Stimulated activated CD8-positive, alpha-beta memory T cell treated with anti-CD3 and anti-CD28 coated beads, Interleukin-4, amount 100 ng/mL, for 24 hours (primary cell): ENCODE measurements at places on chromosomes 1 and 21.

GRCh38 chr1:195637539-195637938 lies 970.7 kb downstream of the KCNT2 start:
- no peak for DNase-seq

- no peak for DNase-seq
Observed at GRCh38 chr1:17909634-17910033, 154.5 kb downstream of the ACTL8 start.

GRCh38 chr1:101959456-101959855 lies 37.3 kb downstream of the OLFM3 start:
- DNase-seq, result no peak

- peak; percentile 94 for DNase-seq
Observed at GRCh38 chr1:43969746-43970466, at the start of gene DPH2. DPH2 (plus strand) TSS chr1:43970010; CDS start chr1:43970176, 166 bp downstream.

DNA sequence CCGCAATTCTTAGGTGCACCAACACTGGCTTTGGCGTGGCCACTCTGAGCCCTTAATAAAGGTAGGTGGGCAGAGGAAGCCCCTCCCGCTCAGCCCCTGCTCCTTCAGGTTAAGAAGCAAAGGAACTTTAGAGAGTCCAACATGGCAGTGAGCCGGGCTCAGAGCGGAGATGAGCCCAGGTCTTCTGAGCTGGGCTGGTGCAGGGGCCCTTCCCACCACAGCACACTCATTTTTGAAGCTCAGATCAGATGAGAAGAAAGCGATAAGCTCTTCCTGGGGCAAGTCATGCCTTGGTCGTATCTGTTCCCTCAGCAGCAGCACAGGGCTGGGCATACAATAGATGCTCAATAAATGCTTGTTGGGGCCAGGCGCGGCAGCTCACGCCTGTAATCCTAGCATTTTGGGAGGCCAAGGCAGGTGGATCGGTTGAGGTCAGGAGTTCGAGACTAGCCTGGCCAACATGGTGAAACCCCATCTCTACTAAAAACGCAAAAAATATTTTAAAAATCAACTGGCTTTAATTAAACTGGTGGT lies 51.1 kb upstream of the TARDBP start:
- DNase-seq, result no peak

GRCh38 chr1:9350013-9350908 lies 57.6 kb downstream of the SPSB1 start:
- no peak for DNase-seq

DNA sequence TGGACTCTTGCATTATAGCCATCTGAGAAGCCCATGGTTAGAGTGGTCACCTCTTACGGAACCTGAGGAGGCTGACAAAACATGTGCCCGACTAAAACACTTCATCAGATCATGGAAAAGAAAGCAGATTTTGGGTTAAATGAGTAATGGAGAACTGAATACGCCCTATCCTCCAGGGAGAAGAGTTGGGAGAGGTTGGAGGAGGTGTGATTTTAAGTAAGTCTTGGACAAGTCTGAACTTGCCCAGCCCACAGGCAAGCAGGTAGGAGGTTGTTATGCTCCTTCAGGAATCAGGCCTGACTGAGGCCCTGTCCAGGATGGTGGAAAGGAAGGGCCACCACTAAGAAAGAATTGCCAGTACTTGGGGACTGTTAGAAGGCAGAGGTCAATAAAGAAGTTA lies 255.8 kb downstream of the TGFB2 start:
- DNase-seq, result no peak

- DNase-seq, result no peak
Observed at GRCh38 chr1:243253926-243254232, 1.2 kb downstream of the CEP170 start.

DNA sequence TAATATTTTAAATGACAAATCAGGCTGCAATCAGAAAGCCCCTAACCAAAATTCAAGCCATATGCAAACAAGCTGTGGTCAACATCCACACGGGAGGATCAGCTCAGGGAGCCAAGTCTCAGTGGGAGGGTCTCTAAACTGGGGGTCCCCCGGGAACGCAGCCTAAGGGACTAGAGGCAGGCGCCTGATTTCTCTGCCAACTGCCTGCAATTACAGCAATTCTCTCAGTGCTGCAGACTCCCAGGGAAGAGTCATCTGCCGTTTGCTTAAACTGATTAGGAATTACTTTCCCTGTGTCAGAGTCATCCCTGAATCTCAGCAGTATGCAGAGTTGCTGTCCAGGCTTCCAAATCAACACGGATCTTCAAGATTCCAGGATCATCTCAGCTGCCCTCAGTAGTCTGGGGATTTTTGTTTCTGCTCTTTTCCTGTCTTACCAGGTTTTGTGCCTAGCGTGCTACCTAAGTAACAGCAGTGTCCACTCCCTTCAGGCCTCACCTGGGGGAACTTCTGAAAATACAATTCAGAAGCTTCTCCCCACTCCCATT lies 247.8 kb downstream of the RRAGC start:
- no peak for DNase-seq

DNA sequence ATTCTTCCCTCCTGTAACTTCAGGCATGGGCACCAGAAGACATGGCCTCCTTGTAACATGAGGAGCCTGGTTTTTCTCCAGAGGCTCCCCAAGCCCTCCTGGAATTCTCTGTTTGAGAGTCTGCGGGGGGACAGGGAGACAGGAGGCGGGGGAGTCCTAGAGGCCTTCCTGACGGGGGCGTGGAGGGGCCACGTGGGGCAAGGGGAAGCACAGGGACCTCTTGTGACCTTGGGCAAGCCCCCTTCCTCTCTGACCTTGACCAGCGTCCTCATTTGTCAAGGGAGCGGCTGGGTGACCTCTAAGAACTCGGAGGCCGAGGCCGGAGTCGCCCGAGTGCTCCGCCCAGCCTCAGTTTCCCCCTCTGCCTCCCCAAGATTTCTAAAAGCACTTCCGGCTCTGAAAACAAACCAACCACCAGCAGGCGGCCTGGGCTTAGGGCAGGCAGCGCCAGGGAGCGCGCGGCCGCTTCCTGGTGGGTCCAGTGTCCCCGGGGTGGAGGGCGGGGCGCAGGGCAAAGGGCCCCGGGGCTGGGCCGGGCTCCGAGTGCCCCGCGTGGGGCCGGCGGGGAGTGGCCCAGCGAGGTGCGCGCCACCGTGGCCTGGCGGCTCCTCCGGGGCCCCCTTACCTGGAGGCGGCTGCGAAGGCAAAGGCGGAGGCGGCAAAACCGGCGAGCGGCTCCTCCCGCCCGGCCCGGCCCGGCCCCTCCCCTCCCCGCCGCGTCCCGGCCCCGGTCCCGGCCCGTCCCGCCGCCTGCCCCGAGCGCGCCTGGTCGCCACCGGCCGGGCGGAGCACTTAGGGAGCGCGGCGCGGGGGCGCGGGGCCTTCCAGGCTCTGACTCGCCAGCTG lies at the start of gene TMCO4:
Gene TMCO4, minus strand, starts transcription at position 687 of the 846 bp plus-strand sequence. CDS start 19,158 bp downstream, outside the sequence.
- peak; percentile 42 for DNase-seq

DNA sequence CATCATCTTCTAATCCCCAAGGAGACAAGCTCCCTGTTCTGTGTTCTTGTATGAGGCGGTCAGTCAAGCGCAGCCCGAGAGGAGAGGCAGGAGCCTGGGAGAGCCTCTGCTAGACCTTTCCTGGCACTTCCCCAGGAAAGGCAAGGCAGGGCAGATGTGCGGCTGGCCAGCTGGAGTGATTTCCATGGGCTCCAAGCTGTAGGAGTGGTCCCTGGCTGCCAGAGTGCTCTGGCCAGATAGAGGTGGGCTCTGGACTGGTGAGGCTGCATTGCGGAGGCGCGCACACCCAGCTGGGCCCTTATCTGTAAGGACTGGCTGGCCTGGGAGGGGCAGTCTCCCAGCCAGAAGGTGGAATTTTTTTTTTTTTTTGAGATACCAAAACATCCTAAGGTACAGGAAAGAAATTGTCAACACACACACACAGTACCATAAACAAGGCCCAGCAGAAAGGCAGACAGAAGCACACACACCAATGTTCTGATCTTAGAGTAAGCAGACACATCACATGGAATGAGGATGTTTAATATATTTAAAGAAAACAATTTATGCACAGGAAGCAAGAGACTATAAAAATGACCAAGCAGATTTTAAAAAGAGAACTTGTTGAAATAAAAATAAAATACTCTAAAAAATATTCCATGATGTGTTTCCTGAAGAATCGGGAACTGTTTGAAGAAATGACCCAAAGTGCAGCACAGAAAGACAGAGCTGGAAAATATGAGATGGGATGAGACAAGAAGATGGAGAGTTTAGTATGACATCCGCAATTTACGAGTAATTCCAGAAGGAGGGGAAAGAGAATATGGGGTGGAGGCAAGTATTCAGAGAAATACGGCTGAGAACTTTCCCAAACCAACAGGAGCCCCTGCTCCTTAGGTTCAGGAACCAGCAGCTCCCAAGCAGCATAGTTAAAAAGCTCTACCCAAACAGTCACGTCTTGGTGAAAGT lies 13.4 kb downstream of the IBA57 start:
- DNase-seq, result no peak

- DNase-seq, result no peak
Observed at GRCh38 chr1:8025671-8026144, 401 bp downstream of the ERRFI1 start.

DNA sequence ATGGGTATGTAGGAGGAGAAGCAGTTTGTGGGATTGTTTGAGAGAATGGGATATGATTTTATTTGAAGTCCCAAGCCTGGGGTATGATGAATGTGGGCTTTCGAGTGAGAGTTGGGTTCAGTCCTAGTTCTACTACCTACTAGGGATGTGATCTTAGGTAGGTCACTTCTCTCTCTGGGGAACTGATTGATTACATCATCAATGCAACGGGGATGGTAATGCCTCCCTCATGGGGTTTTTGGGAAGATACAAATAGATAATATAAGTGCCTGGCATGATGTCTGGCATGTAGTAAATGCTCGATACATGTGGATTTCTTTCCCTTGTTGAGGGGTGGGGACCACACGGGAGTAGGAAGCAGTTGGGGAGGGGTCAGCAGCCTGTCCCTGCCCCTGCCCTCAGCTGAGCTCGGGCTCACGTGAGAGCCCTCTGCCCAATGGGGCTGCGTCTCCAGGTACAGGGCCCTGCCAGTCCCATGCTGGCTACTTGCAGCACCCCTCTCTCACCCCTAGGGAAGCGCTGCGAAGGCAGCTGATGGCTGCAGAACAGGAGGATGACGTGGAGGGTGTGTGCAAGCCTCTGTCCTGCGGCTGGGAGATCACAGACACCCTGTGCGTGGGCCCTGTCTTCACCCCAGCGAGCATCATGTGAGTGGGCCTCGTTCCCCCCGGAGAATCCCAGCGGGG lies 38.7 kb downstream of the AZIN2 start:
- DNase-seq, result no peak

GRCh38 chr1:109170035-109170764 lies 43.5 kb upstream of the SARS1 start:
- no peak for DNase-seq

DNA sequence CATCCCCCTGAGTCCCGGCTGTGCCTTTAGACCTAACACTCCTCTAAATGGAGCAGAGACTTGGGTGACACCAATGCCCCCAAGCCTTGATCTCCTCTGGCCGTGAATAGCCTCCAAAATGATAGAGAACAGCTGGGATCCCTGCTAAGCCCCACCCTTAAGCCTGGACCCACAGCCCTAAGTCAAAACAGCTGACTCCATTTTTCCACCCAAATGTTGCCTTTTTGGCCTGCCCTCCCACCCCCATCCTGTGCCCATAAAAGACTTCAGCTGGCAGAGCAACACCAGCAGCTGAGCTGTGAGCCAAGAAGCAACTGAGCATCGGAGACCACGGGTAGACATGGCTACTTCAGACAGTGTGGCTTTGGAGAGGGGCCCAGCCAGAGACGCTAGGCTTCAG lies 420.8 kb downstream of the NPHP4 start:
- no peak for DNase-seq

- DNase-seq, result no peak
Observed at GRCh38 chr1:111517469-111518225, 14.2 kb upstream of the ADORA3 start.

- DNase-seq, result no peak
Observed at GRCh38 chr1:40772146-40772955, 11.2 kb upstream of the KCNQ4 start.

DNA sequence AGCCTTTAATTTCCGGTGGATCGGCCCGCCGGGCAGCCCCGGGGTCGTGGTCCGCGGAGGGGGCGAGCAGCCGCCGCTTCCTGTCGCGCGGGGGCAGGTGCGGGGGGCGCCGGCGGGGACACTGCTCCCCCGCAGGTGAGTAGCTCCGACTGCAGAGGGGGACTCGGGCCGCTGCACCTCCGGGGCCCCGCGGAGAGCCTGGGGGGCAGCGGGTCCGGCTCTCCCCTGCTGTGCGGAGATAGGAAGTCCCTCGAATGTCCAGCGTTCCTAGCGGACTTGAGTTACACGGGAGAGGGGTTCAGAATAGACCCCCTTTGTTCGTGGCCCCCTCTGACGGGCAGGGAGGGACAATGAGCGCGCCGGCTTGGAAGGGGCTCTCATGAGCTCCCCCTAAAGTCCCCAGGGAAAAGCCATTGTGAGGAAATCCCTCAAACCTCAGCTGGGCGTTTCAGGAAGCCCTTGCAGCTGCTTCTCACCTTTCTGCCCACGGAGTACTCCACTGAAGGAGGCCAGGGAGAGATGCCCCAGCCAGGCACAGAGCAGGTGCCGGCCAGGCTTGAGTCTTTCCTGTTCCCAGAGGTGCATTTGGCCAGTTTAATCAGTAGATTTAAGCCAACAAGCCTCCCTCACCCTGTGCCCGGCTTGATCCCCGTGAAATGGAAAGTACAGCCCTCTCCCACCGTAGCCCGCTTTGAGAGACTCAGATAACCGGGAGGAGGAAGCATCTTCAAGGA lies 925 bp downstream of the PDE9A start:
- no peak for DNase-seq

- no peak for DNase-seq
Observed at GRCh38 chr21:45547545-45547900, 5.3 kb upstream of the SLC19A1 start.

- no peak for DNase-seq
Observed at GRCh38 chr1:186571771-186572170, 108.5 kb downstream of the PTGS2 start.

GRCh38 chr1:101282314-101283038 lies 45.7 kb downstream of the S1PR1 start:
- DNase-seq, result no peak

DNA sequence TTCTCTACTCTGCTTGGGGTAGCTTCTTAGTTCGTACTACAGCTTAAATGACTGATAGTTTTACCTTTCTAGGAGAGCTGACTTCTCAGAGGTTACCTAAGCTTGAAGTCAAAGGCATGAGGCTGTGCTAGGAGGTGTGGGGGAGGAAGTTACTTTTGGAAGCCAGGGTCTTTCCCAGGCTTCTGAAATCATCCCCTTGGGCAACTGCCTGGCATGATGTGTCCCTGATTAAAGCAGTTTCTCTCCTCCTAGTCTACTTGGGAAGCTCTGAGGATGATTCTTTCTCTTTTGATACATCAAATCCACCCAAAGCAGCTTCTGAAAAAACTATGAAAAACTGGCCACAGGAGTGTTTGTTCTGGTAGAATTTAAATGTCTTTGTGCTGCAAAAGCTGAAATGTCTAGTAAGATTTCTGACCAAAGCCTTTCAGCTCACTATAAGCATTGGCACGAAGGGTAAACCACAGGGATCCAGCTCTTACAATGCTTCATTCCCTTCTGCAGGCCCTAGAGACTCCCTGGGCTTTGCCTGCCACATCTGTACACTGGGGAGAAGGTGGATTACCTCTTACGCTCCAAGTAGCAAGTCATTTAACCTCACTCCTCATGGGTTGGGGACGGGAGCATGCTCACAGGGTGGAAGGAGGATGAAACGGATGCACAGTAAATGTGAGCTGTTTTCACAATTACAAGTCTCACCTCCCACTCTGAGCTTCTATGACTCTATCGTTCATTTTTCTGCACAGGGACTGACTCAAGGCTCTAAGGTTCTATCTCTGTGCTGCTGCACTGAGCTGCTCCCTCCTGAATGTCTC lies 59.6 kb downstream of the RUNX1 start:
- DNase-seq, result no peak
